ENCODE measurements at places on chromosomes 1 and 21. TPM values are rescaled to one million over a fixed set of nuclear protein-coding genes. Genes with fewer than 3 reads are reported as not detected.

SPRR2F gene
- total RNA-seq: not detected

ADGRB2 gene
- 15.7 TPM for total RNA-seq

DUSP10 gene
- total RNA-seq: 6.2 TPM

RAVER2 gene
- total RNA-seq: 12.2 TPM

DNA sequence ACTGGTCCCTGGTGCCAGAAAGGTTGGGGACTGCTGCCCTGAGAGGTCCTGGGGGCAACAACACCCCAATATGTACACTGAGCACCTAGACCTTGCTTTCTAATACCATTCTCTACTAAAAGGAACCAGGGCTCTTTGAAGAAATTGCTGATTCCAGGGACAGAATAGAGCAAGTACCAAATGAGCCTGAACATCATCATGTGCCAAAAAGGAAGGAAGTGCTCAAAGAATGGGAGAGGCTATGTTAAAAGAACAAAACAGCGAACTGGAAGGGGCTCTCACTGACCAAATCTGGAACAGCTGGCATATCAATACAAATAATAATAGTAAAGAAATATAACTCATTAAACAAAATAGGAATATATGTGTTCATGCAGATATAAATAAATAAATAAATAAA is 50.8 kb downstream of the PIK3R3 start:
- DNase-seq: no peak

GRCh38 chr1:84587099-84587498 is 12.9 kb upstream of the CTBS start:
- no peak for DNase-seq

- DNase-seq: no peak
These were observed 17.0 kb downstream of the SNRPE start for GRCh38 chr1:203878422-203878821.

DNA sequence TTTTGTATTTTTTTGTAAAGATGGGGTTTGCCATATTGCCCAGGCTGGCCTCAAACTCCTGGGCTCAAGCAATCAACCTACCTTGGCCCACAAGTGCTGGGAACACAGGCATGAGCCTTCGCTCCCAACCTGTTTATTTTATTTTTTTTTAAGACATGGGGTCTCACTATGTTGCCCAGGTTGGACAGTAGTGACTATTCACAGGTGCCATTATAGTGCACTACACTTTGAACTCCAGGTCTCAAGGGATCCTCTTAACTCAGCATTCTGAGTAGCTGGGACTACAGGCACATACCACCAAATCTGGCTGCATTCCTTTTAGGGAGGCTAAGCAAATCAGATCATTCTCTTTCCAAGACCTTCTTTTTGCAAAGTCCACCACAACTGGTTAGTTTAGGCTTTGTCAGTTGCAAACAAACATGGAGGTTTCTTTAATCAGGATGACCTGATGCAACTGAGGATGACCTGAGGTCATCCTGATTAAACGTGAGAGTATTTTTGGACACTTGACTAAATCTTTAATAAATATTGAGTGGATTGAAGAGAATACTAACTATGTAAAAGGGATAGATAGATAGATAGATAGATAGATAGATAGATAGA is 30.0 kb upstream of the RALGPS2 start:
- DNase-seq: no peak

- no peak for DNase-seq
These were observed 178.4 kb upstream of the TMEM51 start for GRCh38 chr1:14975119-14975518.

DNA sequence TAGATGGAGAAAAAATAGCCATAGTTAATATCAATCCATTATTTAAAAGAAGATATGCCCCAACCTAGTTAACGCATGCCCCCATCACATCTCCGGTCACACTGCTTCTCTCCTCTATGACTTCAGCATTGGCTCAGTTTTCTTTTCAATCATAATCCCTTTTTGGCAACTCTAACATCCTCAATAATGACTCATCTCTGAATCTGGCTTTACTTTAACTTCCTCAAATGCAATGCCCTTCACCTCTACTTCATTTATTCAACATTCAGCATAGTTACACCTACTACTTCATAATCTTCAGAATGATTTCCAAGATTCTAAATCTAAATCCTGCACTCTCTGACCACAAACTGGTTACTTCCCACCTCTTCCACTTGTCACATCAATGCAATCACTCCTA is 417.3 kb downstream of the USH2A start:
- DNase-seq: peak; percentile 67

DNA sequence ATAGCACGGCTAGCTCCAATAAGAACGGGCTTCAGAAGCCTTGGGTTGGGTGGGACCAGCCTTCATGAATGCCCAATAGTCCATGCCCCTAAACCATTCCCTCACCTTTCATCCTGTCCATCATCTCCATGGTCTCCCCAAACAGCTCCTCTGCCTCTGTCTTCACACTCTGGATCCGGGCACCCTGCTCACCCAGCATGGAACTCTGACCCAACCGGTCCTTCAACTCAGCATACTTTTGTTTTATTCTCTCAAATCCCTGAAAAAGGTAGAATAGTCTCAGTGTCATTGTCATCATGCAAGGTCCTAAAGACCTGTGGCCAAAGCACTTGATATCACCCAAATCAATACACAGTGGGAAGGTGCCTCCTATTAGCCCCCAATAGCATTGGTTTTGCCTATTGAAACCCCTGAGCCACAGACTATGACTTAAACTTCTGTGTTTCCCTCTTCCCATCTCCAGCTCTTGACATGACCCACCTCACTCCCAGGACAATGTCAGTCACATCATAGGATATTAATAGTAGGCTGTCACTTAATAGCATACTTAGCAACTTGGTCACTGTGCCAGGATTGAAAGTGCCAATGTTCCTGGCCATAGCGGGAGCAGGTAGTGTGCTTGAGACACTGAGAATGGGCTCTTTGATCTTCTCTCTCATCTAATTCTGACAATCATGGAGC is 33.0 kb downstream of the CAMK1G start:
- no peak for DNase-seq

DNA sequence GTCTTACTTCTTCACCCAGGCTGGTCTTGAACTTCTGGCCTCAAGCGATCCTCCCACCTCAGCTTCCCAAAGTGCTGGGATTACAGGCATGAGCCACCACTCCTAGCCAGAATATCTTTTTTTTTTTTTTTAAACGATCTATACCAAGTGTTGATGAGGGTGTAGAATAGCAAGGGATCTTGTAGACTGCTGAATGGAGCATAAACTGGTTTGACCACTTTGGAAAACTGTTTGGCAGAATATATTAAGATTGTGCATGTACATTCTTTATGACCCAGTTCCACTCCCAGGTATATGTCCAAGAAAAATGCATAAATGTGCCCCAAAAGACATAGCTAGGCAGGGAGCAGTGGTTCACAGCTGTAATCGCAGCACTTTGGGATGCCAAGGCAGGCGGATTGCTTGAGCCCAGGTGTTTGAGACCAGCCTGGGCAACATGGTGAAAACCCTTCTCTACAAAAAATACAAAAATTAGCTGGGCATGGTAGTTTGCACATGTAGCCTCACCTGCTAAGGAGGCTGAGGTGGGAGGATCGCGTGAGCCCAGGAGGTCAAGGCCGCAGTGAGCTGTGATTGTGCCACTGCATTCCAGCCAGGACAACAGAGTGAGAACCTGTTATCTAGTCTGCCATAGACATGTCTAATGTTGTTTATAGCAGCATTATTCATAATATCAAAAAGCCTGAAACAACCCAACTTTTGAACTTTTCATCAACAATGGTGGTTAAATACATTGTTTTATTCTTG is 184.0 kb downstream of the VPS13D start:
- peak; percentile 65 for DNase-seq

Data from PC-3 (cell line).